ENCODE measurements at places on chromosomes 2 and 18.

- DNase-seq: no peak
Observed at GRCh38 chr2:142710336-142710735, 167.1 kb upstream of the KYNU start.

DNA sequence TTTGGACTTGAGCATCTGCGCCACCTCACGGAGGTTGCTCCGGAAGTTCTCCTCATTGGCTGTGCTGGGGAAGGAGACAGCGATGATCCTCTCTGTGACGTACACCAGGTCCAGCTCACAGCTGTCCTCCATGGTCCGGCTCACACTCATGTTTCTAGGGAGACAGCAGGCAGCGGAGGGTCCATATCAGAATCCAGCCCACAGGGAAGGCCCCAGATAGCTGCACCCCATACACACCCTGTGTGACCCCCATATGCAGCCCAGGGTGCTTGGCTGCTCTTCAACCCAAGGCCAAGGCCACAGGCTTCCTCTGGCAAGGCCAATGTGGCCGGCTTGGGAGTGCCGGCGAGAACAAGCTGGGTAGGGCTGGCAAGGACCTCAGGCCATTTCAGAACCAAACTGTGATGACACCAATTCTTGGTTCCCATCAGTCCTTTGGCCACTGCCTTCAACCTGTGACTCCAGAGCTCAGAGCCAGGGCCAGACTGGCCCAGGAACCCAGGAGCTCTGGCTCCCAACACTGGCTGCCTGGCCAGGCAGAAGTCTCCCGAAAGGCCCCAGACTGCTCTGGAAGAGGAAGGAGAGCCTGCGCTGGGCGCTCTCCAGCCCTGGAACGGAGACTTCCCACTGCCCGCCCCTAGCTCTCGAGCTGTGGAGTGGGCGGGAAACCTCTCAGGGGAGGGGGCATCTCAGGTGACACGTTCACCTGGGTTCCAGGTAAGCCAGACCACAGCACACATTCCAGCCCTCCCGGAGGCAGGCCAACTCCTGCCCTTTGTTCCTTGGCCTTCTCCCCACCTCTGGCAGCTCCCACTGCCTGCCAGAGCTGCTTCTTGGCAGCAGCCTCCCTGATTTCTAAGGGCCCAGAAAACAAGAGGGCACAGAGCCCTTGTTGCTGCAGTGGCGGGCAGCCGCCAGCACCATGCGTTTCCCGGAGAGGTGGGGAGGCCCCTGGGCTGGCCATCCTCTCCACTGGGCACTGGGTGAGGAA is 104.7 kb downstream of the TNS1 start:
- DNase-seq: peak; percentile 72

GRCh38 chr2:220779931-220780330 is 792.2 kb downstream of the EPHA4 start:
- DNase-seq: no peak

DNA sequence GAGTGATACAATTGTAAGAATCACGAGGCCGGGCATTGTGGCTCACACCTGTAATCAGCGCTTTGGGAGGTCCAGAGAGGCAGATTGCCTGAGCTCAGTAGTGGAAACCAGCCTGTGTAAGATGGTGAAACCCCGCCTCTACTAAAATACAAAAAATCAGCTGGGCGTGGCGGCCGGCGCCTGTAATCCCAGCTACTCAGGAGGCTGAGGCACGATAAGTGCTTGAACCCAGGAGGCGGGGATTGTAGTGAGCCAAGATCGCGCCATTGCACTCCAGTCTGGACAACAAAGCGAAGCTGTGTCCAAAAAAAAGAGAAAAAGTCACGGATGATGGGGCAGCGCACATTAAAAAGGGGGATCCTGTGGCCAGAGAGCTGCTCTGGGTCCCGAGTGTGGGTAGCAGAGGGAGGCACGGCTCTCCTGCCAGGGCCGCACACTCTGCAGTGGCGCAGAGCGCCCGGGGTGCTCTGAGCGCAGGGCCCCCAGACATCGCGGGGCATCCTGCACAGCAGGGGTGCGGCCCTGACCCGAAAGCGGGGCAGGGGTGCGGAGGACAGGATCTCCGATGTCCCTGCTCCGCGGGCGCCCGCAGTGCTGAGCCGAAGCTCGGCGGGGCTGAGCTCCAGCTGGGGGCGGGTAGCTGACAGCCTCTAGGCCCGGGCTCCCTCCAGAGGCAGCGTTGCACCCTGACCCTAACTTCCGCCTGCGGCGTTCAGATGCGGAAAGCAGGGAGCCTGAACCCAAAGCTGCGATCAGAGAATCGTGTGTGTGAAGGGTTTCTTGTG is 30.4 kb upstream of the RAB6D start:
- peak; percentile 8 for DNase-seq

GRCh38 chr2:109613922-109614714 is at the start of the genes SEPTIN10 and SOWAHC:
TSS of gene SEPTIN10 (minus strand) at chr2:109613966. CDS start at chr2:109613827, 139 bp downstream.
TSS of gene SOWAHC (plus strand) at chr2:109614364. CDS start at chr2:109614490, 126 bp downstream.
- DNase-seq: peak; percentile 95

DNA sequence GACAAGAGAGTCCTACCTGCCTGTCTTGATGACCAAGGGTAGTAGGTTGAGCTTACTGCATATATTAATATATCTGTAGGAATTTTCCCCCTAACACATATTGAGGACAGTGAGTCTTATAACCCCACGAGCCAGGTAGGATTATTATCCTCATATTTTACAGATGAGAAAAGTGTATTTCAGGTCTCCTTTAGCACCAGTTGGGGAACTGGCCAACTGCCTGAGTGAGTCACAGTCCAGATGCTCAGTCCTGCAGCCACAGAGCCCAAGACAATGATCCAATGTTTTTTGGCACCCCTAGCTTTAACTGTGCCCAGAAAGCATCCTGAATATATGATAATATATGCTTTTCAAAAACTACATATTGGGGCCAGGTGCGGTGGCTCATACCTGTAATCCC is 30.8 kb upstream of the GLS start:
- DNase-seq: no peak

DNA sequence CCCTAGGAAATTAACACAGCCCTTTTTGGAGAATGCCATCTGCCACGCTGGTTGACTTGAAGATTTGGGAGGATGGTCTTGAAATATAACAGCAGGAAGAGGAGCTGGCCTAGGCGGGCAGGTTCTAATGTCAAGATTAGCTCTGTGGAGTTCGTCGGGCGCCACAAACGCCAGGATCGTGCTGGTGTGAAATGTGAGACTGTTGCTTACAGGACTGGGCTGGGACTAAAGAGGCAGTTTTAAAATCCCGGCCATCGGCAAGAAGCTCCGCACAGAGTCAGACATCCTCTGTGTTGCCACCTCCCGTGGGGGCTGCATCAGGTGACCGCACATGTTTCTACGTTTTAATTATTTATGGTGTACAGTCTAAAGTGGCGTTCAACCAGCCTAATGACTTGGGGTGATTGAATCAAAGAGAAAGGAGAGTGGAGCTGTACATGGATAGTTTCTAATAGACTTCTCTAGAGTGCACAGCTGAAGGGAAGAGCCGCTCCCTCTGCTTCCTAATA is 99.4 kb upstream of the BCL11A start:
- DNase-seq: no peak

GRCh38 chr18:48252525-48252924 is 156.7 kb downstream of the ZBTB7C start:
- DNase-seq: no peak

DNA sequence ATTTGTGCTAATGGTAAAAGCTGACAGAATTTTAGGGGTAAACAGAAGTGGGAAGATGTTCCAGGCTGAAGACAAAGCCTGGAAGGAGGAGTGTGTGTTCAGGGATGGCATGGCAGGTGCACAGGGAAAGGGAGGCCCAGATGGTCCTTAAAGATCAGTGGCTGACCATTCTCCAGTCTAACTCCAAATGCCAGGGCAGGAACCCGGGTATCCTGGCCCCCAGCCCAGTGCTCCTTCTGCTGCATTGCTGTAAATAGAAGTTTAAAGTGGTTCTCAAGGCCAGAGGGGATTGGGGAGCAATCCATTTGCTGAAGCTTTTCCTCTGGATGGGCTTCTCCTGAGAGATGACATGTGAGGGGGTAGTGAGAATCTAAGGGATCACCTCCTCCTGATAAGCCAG is 158.6 kb downstream of the CTIF start:
- no peak for DNase-seq

DNA sequence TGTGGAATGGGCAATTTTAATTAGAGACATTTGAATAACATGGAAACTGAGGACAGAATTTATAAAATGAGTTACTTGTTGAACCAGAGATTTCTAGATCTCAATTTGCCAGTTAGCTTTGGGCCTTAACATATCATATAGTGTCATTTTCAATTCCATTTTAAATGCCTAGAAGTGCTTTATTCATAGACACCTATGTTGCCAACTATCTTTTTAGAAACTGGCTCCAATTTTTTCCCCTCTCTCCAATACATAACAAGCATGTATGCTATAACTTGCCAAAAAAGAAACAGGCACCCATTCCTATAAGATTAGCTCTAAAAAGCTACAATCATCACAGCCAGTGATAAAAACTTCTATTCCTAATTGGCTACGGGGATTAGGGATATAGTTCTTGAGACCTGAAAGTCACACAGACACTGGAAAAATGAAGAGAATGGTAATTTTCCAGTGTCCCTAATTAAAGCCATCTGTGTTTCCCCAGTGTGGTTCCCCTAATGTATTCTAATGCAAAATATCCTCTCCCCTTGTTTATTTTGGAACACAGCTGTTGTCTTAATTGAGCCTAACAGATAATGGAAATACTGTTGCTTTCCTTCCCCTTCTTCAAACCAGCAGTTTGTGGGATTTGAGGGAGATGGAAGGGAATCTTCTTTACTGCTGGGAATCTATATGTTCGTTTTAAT is 205.5 kb upstream of the FSHR start:
- DNase-seq: no peak

DNA sequence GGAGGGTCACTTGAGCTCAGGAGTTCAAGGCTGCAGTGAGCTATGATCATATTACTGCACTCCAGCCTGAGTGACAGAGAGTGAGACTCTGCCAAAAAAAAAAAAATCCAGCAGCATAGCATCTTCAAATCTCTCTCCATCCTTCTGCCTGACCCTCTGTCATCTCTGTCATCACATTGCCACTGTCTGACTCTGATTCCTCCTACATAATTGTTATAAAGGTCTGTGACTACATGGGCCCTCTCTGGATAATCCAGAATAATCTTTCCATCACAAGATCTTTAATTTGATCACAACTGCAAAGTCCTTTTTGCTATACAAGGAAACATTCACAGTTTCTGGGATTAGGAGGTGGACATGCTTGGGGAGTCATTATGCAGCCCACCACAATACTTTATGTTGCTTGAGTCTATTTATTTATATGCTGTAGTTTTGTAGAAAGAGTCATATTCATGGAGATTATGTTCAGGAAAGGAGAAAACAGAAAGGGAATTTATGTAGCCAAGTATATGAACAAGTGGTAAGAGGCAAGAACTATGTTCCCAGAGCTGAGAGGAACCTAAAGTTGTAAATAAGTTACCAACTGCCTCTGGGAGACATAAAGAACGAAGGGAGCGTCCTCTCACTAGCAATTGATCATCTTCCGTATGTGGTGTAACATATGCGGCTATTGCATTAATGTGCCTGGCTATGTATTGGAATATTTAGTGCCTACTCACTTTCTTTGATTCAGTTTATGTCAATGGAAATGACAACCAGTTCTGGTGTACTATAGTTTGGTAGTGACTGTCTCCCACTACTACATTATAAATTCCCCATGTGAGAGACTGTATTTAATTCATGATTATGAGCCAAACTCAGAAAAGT is 21.5 kb downstream of the RND3 start:
- no peak for DNase-seq

GRCh38 chr2:191051825-191052778 is 38.1 kb upstream of the STAT1 start:
- DNase-seq: no peak

DNA sequence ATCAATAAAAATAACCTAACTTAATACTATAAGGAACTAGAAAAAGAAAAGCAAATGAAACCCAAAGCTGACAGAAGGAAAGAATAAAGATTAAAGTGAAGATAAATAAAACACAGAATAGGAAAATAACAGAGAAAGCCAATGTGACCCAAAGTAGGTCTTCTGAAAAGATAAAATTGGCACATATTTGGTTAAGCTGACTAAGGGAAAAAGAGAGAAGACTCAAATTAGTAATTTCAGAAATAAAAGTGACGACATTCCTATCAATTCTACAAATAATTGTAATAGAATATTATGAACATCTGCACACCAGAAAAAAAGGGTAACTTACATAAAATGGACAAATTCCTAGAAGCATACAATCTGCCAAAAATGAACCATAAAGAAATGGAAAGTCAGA is 30.2 kb downstream of the ROCK1 start:
- no peak for DNase-seq

DNA sequence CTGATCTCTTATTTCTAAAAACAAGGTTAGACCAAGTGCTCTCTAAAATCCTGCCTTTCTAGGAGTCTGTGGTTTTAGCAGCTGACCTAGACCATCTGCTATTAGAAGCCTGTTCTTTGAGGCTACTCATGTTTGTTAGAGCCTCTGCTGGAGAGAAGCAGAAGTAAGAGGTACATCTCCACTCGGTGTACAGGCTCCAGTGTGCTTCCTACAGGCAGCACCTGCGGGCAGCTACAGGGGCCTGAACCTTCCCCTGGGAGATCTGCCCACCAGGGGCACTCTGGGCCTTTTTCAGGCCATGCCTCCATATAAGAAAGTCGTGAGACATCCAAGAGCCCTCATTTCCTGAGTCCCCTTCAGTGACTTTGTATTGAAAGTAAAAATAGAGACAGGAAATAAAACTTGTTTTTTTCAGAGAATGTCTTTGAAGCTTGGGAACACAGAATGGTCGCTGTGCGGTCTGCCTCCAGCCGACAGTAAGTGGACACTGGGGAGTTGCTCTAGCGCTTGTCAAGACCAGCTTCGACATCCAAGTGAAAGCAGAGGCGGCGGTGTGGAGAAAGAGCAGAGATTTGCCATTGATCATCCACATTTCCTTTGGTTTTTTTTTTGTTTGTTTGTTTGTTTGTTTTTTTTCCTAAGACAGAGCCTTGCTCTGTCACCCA is 31.7 kb downstream of the ONECUT2 start:
- DNase-seq: no peak

- no peak for DNase-seq
Observed at GRCh38 chr2:151640087-151640486, 94.2 kb downstream of the NEB start.

GRCh38 chr2:176650104-176650837 is 381.0 kb downstream of the MTX2 start:
- no peak for DNase-seq

- DNase-seq: peak; percentile 70
Observed at GRCh38 chr2:231047274-231047922, 9.3 kb upstream of the PSMD1 start.

- DNase-seq: no peak
Observed at GRCh38 chr2:173739006-173739405, 226.2 kb downstream of the SP3 start.

Data from substantia nigra (tissue), 51 donors.